ENCODE measurements at places on chromosomes 1 and 21.

- no peaks in the 10 kb centered on the region for H3K36me3 ChIP-seq
- no peak for DNase-seq
- H3K27ac ChIP-seq: no peak overlapping the region
- no peaks in the 10 kb centered on the region for H3K27me3 ChIP-seq
- no peak overlapping the region for H3K4me3 ChIP-seq
These were observed 8.7 kb downstream of the NPHP4 start for GRCh38 chr1:5983361-5984103.

- no peaks in the 10 kb centered on the region for H3K27me3 ChIP-seq
- DNase-seq: no peak
- H3K36me3 ChIP-seq: no peaks in the 10 kb centered on the region
- H3K4me1 ChIP-seq: no peaks in the 10 kb centered on the region
- H3K4me3 ChIP-seq: no peak overlapping the region
These were observed 17.6 kb upstream of the MAP1LC3C start for GRCh38 chr1:242016479-242016878.

- no peak for DNase-seq
- H3K27ac ChIP-seq: no peak overlapping the region
- H3K36me3 ChIP-seq: peaks cover 5% of the 10 kb centered on the region
- H3K4me3 ChIP-seq: no peak overlapping the region
- no peaks in the 10 kb centered on the region for H3K4me1 ChIP-seq
These were observed 82.1 kb downstream of the CCDC18 start for GRCh38 chr1:93262645-93263044.

DNA sequence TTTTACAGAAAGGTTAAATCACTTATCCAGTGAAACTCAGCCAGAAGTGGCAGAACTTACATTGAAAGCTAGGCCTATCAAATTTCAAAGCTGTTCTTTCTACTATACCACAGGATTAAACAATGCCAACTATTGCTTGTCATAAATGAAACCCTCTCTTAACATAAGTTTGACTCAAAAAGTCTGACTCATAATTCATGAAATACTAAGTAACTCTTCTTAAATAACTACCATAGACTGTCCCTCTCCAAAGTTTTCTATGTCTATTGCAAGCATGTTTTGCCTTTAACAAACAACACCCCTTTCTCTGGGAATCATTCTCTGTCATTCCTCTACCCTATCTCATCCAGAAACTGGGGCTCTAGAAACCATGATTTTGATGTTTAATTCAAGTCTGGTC is 109.5 kb upstream of the UBE2U start:
- H3K36me3 ChIP-seq: no peaks in the 10 kb centered on the region
- DNase-seq: no peak
- no peak overlapping the region for H3K27ac ChIP-seq
- no peaks in the 10 kb centered on the region for H3K4me1 ChIP-seq
- H3K4me3 ChIP-seq: no peak overlapping the region

DNA sequence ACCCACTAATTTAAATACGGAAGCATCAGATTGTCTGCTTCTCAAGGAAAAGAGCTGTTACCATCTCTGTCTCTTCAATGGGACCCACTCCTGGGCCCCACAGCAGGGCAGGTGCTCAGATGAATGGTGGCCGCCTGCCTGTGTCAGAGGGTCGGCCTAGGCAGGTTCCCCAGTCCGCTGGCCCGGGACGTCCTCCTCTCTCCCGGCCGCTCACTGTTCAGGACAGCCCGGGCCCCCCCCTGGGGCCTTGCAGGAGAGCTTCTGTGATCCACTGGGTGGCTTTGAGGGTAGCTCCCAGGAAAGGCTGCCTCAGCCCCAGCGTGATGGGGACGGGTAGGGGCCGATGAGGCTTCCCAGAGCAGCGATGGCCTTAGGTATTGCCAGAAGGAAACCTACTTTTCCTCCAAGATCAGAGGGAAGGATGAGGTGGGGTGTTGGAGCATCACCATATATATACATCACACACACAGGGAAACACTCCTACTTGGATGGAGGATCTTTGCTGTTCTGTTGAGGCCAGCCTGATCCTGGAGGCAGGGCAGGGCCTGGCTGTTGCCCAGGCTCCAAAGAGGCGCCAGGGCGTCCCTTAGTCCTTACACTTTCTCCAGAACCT is 231.3 kb downstream of the SDCCAG8 start:
- H3K4me1 ChIP-seq: peaks cover 4% of the 10 kb centered on the region
- no peak for DNase-seq
- no peak overlapping the region for H3K4me3 ChIP-seq
- H3K27ac ChIP-seq: no peak overlapping the region

GRCh38 chr21:22855581-22855980 is 1857.4 kb downstream of the NCAM2 start:
- no peak overlapping the region for H3K27ac ChIP-seq
- no peaks in the 10 kb centered on the region for H3K4me1 ChIP-seq
- no peaks in the 10 kb centered on the region for H3K36me3 ChIP-seq

DNA sequence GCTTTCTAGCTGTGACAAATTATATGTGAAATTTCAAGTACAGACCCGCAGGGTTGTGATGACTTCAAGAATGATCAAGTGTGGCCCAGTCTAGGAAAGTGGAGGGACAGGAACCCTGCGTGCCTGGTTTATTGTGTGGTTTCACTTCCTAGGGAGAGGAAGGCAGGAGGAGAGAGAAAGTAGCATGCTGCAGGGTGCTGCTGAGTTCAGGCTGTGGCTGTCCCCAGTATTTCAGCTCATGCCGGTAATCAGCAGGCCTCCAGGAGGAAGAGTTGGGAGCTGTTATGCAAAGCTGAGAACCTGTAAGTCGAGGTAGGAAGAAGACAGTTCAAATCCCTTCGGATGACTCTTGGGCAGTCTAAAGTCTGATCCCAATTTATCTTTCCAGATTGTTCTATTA is 140.4 kb downstream of the ROR1 start:
- 0 out of 2 replicates have a peak, but pooled peaks cover 2% of the 10 kb centered on the region for H3K27me3 ChIP-seq
- no peak overlapping the region for H3K4me3 ChIP-seq
- H3K4me1 ChIP-seq: no peaks in the 10 kb centered on the region
- no peak for DNase-seq

DNA sequence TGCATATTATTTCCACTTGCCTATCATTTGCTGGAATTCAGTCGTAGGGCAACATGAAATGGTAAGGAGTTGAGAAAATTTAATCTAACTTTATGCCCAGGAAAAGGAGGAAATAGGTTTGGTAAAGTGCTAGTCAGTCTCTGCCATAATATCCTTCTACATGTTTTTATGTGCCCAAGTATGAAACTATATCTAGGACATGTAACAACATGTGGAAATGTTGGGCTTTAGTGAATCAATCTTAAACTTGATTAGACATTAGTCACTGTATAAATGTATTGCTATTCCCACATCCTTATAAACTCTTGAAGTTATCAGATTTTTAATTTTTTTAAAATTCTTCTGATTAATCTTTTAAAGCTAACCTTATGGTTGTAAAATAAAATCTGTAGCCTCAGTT is 204.7 kb upstream of the ZRANB2 start:
- no peaks in the 10 kb centered on the region for H3K27me3 ChIP-seq
- no peak for DNase-seq
- H3K27ac ChIP-seq: no peak overlapping the region
- H3K4me3 ChIP-seq: no peak overlapping the region

DNA sequence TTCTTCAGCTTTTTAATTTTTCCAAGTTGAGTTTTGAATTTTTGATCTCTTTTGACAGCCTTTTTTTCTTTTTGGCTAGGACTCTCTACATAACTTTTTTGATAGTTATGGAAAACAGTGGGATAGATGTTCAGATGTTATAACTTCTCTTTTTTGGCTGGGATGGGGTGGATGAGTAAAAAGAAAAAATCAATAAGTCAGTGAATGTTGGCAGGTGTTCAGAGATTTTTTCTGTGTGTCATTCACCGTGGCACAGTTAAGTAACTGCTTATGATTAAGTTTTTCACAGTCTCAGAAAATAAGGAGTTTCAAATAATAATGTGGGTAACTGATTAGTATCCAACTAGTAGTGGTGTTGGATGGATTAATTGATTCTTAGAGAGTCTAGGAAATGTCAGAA is 24.0 kb downstream of the HS2ST1 start:
- no peak overlapping the region for H3K27ac ChIP-seq
- DNase-seq: no peak
- no peaks in the 10 kb centered on the region for H3K4me1 ChIP-seq
- no peak overlapping the region for H3K4me3 ChIP-seq
- H3K27me3 ChIP-seq: no peaks in the 10 kb centered on the region

- no peaks in the 10 kb centered on the region for H3K27me3 ChIP-seq
- no peaks in the 10 kb centered on the region for H3K4me1 ChIP-seq
- peaks cover 4% of the 10 kb centered on the region for H3K36me3 ChIP-seq
- no peak overlapping the region for H3K4me3 ChIP-seq
These were observed 23.4 kb downstream of the CAMSAP2 start for GRCh38 chr1:200762089-200762488.

DNA sequence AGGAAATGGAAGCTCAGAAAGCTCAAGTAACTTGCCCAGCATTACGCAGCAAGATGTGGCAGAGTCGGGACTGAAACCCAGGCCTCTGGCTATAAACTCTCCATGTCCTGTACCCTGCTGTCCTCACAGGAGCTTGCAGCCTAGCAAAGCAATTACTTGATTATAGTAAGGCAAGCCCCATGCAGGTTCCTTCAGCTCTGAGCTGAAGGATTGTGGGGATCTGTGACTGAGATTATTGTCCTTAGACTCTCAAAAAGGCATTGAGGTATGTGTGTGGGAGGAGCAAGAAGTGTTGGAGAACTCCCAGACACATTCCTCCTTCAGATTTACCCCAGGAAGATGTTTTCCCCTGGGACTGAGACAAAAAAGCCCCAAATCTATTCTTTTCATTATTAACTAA is 124.0 kb upstream of the SPATA6 start:
- H3K4me1 ChIP-seq: no peaks in the 10 kb centered on the region
- DNase-seq: no peak
- H3K36me3 ChIP-seq: no peaks in the 10 kb centered on the region
- H3K4me3 ChIP-seq: no peak overlapping the region
- H3K27ac ChIP-seq: no peak overlapping the region

GRCh38 chr1:44543064-44543744 is 131.1 kb downstream of the TMEM53 start:
- peaks cover 3% of the 10 kb centered on the region for H3K27me3 ChIP-seq
- no peak overlapping the region for H3K4me3 ChIP-seq
- H3K4me1 ChIP-seq: no peaks in the 10 kb centered on the region
- no peak overlapping the region for H3K27ac ChIP-seq

DNA sequence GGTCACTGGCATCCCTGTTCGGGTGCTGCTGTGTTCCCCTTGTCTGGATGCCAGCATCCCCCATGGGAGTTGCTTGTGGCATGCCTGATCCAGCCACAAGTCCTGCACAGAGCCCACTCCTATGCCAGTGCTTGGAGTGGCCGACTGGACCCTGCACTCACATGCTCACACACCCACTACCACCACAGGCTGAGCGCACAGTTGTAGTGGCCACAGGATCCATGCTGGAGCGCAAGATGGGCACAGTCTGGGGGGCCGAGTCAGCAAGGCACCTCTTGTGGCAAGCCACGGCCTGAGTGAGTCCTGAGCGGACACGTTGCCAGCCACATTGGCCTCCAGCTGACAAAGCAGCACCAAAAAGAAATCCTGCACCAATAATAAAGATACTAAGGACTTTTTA is 661.6 kb upstream of the TMPRSS15 start:
- no peak overlapping the region for H3K27ac ChIP-seq
- DNase-seq: no peak
- no peaks in the 10 kb centered on the region for H3K27me3 ChIP-seq
- no peak overlapping the region for H3K4me3 ChIP-seq
- no peaks in the 10 kb centered on the region for H3K4me1 ChIP-seq

GRCh38 chr1:154272999-154273563 is 652 bp downstream of the HAX1 start:
- H3K4me1 ChIP-seq: peaks cover 10% of the 10 kb centered on the region
- peak overlapping the region; percentile 99 for H3K4me3 ChIP-seq
- H3K27ac ChIP-seq: peak overlapping the region; percentile 79
- DNase-seq: no peak

DNA sequence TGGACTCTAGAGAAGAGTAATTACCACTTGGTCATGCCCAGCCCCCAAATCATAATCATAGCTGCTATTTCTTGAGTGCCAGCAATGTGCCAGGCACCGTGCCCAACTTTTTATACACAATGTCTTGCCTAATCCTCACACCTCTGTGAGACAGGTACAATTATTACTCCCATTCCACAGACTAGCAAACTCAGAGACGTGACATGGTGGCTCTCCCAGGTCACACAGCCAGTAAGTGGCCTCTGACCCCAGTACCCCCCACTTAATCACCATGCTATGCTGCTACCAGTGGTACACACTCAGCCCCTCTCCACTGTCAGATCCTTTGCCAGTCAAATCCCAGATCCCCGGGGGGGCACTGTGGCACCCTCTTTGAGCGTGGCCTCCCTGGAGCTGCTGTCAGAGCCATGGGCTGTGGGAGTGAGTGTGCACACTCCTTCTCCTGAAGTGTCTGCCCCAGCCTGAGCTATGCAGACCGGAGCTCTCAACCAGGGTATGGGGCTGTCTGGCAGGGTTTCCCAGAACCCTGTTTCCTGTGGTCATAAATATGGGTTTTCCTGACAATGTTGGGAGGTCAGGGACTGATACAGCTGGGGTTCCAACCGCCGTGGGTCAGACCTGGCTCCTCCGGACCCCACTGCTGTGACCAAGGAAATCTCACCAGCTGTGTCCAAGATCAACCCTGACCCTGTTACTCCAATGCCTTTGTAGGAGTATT is 51.8 kb downstream of the LACTBL1 start:
- DNase-seq: no peak
- H3K4me1 ChIP-seq: no peaks in the 10 kb centered on the region

- H3K4me1 ChIP-seq: no peaks in the 10 kb centered on the region
- no peak overlapping the region for H3K4me3 ChIP-seq
- DNase-seq: no peak
- no peak overlapping the region for H3K27ac ChIP-seq
- peaks cover 10% of the 10 kb centered on the region for H3K27me3 ChIP-seq
- no peaks in the 10 kb centered on the region for H3K36me3 ChIP-seq
These were observed 178.4 kb downstream of the GRIK3 start for GRCh38 chr1:36855699-36856494.

- DNase-seq: no peak
- no peak overlapping the region for H3K27ac ChIP-seq
- no peaks in the 10 kb centered on the region for H3K36me3 ChIP-seq
- H3K27me3 ChIP-seq: no peaks in the 10 kb centered on the region
- no peak overlapping the region for H3K4me3 ChIP-seq
These were observed 280.5 kb upstream of the CAMK1G start for GRCh38 chr1:209302779-209303568.

Measured in GM12878 (cell line).